CD14-positive monocyte (primary cell): ENCODE measurements at places on chromosomes 2 and 18.

- no peak for DNase-seq
Measured at GRCh38 chr2:38743672-38744398, 7.3 kb downstream of the SRSF7 start.

DNA sequence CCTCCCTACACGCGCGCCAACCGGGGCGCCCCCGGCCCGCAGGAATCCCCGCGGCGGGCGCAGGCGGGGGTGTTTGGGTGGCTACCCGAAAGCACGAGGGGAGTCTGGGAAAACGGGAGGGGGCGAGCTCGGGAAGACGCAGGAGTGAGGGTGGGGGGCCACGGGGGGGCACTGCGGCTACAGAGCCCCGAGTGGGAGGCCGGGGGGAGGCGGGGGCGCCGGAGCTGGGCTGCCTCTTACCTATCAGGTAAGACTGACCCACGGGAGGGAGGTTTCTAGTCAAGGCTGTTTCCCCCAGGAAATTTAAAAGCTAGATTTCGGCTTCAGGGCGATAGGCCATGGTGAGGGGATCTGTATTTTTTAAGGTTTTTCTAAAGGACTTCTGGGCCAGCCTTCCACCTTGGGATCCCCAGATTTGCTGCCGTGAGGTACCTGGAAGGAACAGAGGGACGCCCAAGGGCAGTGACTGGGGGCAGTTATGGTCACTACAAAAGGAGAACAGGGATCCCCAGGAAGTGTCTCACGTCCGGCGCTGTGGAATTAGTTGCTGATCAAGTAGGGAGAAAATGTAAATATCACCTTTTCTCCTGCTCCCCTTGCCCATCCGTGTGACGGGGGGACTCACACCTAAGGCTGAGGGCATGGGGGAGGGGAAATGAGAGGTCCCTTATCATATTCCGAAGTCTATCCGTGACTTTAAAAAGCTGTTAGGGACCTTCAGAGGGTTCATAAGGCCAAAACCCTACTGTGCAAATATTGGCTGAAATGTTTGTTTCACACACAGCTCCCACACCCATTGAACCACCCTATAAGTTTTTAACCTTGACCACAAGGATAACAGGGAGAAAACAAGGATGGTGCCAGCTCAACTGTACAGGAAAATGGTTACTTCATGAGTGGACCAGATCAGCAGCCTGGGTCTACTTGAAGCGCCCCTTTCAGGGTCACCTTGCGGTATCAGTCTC is 638 bp upstream of the IRS1 start:
- no peak for DNase-seq

GRCh38 chr2:32564417-32565035 is 63.3 kb upstream of the TTC27 start:
- no peak for DNase-seq

DNA sequence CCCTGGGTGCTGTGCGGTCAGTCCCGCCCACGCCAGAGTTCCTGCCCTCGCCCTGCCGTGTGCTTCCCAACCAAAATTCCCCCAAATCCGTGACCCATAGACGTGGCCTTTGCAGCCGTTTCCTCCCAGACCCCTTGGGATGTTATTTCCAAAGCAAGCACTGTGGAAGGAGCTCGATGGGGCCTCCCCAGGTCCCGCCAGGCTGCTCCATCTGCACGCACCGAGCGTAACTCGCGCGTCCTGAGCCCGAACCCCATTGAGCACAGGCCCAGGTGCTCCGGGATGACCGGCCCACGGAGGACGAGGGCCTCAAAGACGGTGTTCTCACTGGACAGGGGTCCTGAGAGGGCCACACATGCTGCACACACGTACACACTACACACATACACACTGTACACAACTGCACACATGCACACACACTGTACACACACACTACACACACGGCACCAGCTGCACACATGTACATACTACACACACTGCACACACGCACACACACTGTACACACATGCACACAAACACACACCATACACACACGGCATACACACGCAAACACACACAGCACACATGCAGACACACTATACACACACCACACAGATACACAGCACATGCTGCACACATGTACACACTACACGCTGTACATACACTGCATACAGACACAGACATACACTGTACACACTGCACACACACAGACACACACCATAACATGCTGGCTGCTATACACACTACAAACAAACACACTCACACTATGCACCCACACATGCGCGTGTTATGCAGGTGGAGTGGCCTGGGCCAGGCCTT is 431.2 kb upstream of the SALL3 start:
- DNase-seq = no peak

GRCh38 chr2:140994856-140995255 is 1136.0 kb downstream of the LRP1B start:
- DNase-seq = no peak

- DNase-seq = no peak
Measured at GRCh38 chr2:131036269-131036668, 57.0 kb downstream of the FAM168B start.

DNA sequence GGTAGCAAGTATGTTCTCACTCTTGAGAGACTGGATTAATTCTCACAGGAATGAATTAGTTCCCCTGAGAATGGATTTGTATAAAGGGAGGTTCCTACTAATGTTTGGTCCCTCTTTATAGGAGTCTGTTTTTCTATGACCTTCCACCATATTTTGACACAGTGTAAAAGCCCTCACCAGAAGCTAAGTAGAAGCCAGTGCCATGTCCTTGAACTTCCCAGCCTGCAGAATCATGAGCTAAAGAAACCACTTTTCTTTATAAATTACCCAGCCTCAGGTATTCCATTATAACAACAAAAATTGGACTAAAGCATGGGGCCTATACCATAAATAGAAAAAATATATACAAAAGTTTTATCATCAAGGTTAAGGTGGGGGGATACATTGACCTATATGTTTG is 227.9 kb upstream of the DTNA start:
- DNase-seq = no peak

DNA sequence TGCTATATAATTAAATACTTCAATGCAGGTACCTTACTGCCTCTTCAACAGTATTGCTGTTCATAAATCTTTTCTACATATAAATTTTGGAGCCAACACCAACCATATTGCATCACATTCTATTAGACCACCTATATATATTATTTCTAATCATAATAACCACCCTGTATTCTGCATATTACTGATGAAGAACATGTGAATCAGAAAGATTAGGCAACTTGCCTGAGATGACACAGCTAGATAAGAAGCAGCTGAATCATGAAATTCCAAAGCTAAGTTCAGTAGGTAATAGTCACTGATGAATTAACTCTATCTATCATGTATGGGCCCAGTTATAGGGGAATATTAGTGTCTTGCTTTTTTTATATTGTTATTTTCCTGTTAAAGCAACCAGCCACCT is 161.8 kb downstream of the AGPS start:
- no peak for DNase-seq

DNA sequence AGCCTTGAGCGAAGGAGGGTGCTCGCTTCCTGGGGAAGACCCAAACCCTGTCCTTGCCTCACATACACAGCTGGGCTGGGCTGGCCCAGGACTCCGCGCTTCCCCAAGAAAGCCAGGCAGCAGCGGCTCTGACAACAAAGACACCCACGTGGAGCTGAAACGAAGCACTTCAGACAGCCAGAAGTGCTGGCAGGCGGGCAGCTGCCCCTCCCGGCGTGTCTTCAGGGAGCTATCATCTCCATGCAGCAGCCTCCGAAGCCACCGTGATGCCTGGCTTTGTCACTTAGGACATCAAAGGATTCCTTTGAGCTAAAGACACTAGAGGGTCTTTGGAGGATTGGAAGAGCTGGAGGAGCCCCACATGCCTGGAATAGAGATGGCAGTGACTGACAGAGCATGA is 35.2 kb downstream of the C1QL2 start:
- DNase-seq = no peak

- DNase-seq = no peak
Measured at GRCh38 chr2:71773218-71773617, 319.9 kb downstream of the DYSF start.

- DNase-seq = no peak
Measured at GRCh38 chr2:64678771-64679590, 25.3 kb upstream of the SERTAD2 start.

- no peak for DNase-seq
Measured at GRCh38 chr2:71402427-71402826, 50.9 kb upstream of the DYSF start.

DNA sequence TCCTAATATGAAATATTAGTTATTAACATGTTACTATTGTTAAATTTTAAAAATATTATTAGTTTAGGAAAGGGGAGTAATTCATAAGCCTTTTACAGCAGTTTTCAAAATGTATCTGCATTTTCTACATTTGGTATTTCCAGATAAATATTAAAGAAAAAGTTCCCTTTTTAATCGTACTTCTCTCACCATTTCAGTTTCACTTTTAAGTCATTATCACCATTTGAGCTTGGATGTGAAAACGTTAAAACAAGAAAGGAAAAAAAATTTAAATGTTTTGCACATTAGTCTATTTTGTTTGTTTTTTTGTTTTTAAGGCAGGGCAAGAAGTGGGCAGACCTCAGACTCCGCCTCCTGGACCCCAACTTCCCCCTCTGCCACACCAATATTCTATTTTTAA is 3.3 kb upstream of the SRSF7 start:
- peak; percentile 14 for DNase-seq

DNA sequence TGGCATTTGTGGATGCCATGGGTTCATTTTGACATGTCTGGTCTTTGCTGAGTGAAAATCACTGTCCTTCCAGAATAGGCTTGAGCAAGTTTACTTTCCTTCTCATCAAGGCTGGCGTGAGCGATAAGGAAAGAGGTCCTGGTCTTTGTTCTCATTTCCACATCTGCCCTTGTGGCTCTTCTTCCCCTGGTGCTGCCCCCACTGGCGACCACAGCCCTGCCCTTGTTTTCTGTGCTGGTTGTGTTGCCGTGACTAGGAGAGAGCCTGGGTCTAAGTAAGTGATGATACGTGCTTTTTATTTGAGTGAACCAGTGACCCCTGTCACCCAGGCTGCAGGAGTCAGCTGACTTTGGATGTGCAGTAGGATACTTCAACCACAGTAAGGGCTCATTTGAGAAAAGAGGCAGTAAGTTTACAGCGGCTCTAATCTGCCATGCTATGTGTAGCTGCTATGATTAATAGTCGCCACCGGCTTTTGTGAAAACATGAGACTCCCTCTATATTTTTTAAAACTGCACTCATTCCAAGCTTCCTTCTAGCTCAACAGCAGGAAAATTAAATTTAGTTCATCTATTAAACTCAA is 441.7 kb downstream of the RNF144A start:
- no peak for DNase-seq

GRCh38 chr2:17915099-17915498 is 36.6 kb downstream of the KCNS3 start:
- no peak for DNase-seq

DNA sequence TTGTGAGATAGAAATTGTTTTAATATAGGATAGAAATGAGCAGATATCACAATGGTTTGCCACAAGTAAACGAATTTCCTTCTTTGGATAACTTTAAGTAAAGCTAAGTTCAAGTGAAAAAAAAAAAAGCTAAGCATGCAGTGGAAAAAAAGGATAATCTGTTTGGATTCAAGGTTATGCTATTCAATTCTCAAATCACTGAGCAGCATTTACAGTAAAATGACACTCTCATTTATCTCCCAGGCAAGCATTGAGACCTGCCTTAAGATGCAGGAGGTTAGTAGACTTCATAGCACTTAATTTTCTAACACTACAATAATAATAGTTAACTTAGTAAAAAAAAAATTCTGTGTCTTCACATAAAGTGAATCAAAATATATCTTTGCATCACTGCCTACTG is 351.3 kb downstream of the NRXN1 start:
- no peak for DNase-seq

- no peak for DNase-seq
Measured at GRCh38 chr18:39172695-39173421, 1607.3 kb upstream of the CELF4 start.

GRCh38 chr2:150425121-150425955 is 62.1 kb downstream of the RND3 start:
- no peak for DNase-seq

DNA sequence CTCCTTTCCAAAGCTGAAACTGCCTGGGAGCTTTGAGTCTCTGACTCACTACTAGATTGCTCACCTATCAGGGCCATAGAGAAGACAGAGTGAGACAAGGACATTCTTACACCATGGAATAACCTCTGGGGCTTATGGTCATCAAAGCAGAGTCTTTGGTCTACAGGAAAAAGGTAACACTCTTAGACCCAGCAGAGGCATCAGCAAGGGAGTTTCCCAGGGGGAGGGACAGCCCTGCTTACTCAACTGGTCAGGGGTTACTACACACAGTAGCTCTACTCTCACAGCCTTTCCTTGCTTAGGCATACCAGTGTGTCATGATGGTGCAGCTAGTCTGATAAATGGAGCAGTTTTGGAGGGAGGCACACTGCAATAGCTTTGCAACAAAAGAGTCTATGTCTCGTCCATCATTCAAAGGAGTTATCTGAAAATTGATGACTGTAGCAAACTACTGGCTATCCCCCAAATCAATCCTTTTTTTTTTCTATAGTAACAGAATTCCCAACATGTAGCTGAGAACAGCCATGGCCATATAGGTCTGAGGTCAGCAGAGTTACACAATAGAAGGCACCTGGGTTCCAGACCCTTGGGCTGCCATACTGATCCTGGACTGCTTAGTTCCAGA is 22.4 kb upstream of the CD28 start:
- peak; percentile 85 for DNase-seq

DNA sequence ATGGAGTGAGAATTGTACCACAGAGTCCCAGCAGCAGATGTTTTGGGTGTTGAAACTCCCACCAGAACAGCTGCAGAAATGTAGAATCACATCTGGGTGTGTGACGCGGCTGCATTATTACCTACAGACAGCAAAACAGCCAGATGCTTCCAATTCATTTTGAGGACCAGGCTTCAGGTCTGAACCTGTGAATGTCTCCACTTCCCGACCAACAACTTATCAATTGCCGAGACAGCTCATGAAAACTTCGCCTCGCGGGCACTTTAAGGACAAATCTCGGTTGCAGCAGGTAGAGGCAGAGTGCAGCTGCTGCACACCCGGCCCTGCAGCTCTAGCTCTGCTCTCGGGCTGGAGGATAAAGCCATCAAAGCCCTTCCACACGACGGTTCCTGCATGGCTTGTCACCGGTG is 202.0 kb downstream of the HRH4 start:
- DNase-seq = no peak

GRCh38 chr2:20556756-20557155 is 94.1 kb downstream of the HS1BP3 start:
- no peak for DNase-seq

DNA sequence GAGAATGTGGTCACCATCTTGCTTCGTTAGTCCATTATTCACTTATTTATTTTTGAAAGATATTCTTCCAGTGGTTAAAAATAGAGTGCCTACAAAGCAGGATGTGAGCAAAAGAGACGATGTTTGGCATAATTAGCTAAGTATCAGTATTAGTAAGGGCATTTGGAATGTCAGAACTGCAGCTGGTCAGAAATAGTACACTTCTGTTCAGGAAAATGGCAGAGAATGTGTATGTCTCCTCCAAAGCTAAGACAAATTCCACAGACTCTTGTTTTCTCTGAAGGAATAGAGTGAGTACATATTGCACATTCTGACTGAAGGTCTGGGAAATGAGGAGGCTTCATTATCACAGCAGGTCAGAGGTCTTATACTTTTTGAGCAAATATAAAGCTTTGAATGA is 209.0 kb downstream of the L3MBTL4 start:
- DNase-seq = no peak
